GM04503 (cell line): ENCODE measurements at places on chromosomes 6 and 20.
A peak's percentile ranks its signal among the peaks of the same experiment; 100 is the strongest.

- DNase-seq = no peak
Measured at GRCh38 chr6:24664046-24664987, 2.4 kb downstream of the TDP2 start.

DNA sequence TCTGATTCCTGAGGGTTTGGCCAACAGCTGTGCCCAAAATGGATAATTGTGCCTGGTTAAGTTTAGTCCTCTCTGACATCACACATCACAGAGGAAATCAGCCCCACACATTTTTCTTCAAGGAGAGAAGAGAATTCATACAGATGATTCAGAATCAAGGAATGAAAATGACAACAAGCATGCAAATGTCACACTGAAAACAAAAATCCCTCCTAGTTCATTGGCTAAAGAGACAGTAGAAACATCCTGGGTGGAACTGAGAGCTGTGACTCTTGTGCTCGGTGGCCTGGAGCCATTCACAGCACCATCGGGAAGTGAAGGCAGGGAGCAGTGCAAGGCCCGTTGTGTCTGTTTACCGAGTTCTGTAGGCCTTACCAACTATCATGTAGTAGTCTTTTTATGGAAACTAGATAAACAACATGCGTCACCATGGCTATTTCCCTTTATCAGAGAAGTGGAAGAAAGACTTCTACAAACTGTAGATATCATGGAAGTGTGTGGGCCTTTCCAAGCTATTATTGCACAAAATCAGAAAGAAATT is 81.7 kb upstream of the TENT5A start:
- peak; percentile 92 for DNase-seq

GRCh38 chr6:146546443-146547043 is 2.9 kb downstream of the RAB32 start:
- peak; percentile 73 for DNase-seq

- no peak for DNase-seq
Measured at GRCh38 chr20:43953919-43954592, 39.4 kb downstream of the TOX2 start.

DNA sequence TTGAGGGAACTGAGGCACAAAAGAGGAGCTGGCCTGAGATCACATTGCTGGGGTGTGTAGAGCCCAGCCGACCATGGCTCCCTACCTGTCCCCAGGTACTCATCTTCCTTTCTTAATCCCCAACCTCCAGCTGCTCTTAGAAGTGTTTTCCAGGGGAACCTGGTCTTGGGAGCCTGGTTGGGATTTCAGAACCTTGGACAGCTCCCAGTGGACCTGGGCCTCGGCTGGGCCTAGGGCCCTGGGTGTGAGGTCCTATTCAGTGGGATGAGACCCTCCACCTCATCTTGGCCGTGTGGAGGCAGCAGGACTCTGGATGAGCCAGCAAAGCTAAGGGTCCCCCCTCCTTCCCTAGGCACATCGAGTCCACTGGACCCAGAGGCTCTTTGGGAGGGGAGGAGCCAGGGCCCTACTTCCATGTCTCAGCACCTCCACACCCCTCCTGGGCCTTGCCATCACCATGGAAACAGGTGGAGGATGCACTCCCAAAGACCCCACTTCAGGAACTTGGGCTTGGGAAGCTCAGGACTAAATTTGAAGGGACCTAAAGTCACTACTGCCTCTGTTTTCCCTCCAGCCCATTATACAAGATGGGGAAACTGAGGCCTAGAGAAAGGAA is 38.5 kb downstream of the DLGAP4 start:
- DNase-seq = no peak

GRCh38 chr6:150579611-150580010 is 20.1 kb upstream of the PLEKHG1 start:
- DNase-seq = no peak

- no peak for DNase-seq
Measured at GRCh38 chr6:52876056-52876787, 33.3 kb downstream of the GSTA3 start.

- DNase-seq = peak; percentile 1
Measured at GRCh38 chr6:117167520-117168271, 97.7 kb upstream of the VGLL2 start.

- no peak for DNase-seq
Measured at GRCh38 chr6:15017261-15017660, 228.6 kb upstream of the JARID2 start.

DNA sequence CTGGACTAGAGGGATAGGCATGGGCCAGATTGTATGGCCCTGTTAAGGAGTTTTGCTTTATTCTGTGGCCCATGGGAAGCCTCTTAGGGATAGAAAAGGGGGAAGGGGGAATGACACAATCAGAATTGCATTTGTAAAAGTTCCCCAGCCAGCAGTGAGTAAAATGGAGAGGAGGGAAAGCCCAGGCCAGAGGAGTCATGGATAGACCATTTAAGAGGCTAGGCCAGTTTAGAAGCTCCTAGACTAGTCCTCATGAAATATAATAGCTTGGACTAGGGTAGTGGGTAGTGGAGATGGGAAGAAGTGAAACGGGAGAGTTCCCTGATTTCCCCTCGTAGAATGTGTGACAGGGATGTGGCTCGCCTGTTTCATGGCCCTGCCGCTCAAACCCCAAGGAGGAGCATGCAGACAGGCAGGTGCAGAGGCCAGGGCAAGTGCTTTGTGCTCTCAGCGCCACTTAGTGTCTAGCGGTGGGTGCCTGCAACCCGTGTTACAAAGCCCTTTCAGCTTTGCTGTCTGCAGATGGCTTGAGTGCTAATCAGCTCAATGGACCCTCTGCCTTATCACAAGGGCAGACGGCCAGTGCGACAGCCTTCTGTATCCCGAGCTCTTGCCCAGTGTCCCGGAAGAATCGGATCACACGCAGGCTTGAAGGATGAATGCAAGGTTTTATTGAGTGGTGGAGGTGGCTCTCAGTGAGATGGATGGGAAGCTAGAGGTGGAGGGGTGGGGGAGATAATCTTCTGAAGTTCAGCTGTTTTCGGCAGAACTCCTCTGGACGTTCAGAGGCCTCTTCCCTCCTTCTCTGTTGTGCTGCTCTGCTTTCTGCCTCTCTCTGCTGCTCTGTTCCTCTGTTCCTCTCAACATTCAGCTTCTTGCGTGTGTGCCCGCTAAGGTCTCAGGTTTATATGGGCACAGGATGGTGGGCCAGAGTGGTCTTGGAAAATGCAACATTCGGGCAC is 141.1 kb downstream of the CEP57L1 start:
- no peak for DNase-seq

GRCh38 chr6:36018339-36018738 is 6.1 kb downstream of the SLC26A8 start:
- no peak for DNase-seq

DNA sequence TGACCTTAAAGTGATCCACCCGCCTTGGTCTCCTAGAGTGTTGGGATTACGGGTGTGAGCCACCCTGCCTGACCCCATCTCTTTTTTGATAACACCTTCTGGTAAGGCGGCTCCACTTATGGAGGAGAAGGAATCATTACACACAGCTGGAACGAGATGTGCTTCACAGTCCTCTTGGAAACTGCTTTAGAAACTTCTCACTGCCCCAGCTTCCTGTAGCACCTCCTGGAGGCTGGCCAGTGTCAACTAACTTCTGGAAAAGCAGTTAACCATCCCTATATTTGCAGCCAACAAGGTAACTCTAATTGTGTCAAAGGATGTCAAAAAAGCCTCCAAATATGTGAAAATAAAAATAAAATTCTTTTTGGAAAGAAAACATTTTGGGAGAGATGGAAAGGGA is 48.8 kb upstream of the BCLAF1 start:
- no peak for DNase-seq

DNA sequence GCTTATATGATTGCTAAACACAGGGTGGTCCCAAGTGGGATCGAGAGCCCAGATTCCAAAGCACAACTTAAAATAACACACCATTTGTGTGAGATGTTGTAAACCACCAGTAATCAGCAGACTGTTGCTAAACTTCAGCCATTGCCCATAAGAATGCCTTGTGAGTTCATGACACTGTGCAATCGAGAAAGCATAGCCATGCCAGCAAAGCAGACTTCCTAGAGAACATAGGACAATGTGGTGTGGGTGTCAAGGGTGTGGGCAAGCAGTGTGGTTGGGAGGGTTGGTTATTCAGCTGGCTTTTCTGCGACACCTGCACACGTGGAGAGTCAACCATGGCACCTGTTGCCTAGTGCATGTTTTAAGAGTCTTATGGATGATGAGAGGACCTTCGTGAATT is 16.1 kb upstream of the CALHM6 start:
- no peak for DNase-seq

- no peak for DNase-seq
Measured at GRCh38 chr20:36439040-36439730, 102.1 kb upstream of the MYL9 start.

GRCh38 chr6:112367628-112368027 is 20.5 kb downstream of the RFPL4B start:
- DNase-seq = no peak

DNA sequence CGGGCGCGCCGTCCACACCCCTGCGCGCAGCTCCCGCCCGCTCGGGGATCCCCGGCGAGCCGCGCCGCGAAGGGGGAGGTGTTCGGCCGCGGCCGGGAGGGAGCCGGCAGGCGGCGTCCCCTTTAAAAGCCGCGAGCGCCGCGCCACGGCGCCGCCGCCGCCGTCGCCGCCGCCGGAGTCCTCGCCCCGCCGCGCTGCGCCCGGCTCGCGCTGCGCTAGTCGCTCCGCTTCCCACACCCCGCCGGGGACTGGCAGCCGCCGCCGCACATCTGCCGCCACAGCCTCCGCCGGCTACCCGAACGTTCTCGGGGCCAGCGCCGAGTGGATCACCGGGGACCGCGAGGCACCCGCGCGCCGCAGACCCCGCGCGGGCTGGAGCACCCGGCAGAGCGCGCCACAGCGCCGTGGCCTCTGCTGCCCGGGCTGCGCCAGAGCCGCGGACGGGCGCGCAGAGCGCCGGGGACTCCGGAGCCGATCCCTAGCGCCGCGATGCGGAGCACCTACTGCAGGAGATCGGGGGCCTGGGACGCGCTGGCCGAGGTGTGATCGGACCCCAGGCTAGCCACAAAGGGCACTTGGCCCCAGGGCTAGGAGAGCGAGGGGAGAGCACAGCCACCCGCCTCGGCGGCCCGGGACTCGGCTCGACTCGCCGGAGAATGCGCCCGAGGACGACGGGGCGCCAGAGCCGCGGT is at the start of gene BMP2:
TSS of gene BMP2 (plus strand) at position 151 of the 692 bp plus-strand sequence. CDS start 2,441 bp downstream, outside the sequence.
- no peak for DNase-seq

- no peak for DNase-seq
Measured at GRCh38 chr6:157035546-157035945, 258.4 kb downstream of the ARID1B start.

DNA sequence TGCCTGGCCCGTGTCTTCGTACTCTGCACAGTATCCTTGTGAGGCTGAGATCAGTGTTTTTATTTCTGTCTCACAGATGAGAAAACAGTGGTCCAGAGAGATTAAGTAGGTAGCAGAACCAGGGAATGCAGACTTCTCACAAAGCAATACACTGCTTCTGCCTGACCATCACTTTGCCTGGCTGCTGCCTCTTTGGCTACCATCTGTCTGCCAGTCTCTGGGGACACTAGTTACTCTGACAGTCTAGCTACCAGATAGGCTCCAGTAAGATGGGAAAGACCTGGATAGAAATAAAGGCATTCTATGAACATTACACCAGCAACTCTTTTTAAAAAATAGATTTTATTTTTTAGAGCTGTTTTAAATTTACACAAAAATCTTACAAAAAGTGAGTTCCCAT is 96.9 kb downstream of the PHACTR3 start:
- DNase-seq = no peak

GRCh38 chr6:139925894-139926641 is 551.6 kb upstream of the CITED2 start:
- DNase-seq = no peak

- DNase-seq = no peak
Measured at GRCh38 chr6:132122871-132123270, 171.7 kb upstream of the CCN2 start.

DNA sequence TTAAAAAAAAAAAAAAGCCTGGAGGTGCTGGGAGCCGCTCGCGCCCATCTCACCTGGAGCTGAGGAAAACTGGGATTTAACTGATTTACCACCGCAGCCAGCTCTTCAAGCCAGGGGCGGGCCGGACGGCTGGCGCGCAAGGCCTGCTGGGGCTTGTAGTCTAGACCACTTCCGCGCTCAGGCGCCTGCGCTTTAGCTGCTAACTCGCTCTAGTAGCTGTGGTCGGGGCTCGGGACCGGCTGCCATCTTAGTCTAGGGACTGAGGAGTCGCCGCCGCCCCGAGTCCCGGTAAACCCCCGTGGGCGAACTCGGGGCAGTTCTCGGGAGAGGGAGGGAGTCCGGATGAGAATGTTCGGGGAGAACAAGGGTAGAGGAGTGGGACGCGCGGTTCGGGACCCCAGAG is at the start of gene ITCH:
TSS of gene ITCH (plus strand) at position 212 of the 403 bp plus-strand sequence. CDS start 30,539 bp downstream, outside the sequence.
- DNase-seq = peak; percentile 69

- DNase-seq = peak; percentile 3
Measured at GRCh38 chr6:55617272-55617671, 38.3 kb upstream of the HMGCLL1 start.

DNA sequence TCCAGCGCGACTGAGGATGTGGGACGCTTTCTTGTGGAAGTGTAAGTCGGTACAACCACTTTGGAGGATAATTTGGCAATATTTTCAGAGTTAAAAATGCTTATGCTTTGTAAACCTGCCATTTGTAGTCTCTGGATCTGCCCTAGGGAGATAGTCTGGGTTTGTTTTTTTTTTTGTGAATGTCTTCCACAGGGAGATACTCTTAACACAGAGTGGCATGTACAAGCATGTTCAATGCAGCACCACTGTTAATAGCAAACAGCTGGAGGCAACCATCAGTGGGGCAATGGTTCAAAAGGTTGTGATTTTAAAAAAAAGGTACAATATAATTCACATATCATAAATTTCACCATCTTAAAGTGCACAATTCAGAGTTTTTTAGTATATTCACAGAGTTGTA is 22.4 kb downstream of the SLC9A8 start:
- DNase-seq = no peak

DNA sequence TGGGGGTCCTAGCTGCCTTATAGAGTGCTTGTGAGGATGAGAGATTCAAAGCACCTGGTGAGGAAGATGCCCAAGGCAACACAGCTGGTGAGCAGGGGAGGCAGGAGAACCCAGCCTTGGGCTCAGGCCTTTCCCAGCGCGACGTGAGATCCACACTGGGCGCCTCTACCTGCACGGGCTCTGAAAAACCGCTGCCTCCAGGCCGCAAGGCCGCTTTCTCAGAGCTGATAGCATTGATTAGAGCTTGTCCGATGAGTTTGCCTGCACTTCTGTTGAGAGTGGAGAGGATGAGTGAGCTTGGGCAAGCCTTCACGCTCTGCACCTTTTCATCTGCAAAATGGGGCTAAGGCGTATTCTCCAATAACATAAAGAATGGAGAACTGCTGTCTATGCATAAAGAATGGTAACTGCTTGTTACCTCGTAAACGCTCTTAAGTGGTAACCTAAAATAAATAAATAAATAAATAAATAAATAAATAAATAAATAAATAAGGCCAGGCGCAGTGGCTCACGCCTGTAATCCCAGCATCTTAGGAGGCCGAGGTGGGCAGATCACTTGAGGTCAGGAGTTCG is 916 bp downstream of the PABPC1L start:
- no peak for DNase-seq
